Left lobe of liver (tissue), 2 donors: ENCODE measurements at places on chromosomes 2 and 18. TPM values are rescaled to one million over a fixed set of nuclear protein-coding genes. Genes with fewer than 3 reads are reported as not detected.
A peak's percentile ranks its signal among the peaks of the same experiment; 100 is the strongest.

DNA sequence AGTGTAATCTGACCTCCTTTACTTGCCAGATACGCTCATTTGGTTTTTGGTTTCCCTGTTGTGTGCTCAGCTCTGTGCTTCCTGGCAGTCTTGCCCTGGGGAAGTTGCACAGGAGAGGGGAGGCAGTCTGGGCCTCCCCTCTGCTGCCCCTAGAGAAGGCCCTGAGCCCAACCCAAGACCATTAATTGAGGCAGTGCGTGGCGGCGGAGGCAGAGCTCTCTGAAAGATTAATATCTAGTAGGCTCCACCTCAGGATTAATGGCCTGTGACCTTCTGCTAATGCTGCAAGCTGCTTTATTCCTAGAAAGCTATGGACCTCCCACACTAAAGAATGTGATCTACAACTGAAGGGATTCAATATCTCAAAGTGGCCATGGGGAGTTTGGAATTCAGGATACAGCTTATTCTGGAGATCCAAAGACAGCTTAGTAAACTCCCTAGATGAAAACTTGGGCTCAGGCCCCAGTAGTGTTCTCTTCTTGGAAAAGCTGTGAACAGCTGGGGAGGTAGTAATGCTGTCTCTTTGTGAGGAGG is 41.4 kb upstream of the MAPRE2 start:
- DNase-seq = no peak

DNA sequence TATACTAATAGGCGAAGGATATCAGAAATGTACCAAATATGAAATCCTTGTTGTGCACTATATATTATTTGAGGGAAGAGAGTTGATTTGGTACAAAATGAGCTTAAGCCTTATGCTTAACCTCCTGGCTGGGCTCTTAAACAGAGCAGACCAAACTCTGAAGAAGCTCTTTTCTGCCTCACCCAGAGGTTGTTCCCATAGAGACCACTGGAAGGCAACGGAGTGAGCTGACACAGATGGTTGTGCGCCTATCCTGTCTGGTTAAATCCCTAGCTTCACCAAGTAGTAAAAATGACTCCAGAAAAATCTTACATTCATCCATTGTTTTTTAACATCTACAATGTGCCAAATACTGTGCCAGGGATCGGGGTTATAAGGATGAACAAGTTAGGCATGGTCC is 55.9 kb upstream of the NOL4 start:
- no peak for DNase-seq

DNA sequence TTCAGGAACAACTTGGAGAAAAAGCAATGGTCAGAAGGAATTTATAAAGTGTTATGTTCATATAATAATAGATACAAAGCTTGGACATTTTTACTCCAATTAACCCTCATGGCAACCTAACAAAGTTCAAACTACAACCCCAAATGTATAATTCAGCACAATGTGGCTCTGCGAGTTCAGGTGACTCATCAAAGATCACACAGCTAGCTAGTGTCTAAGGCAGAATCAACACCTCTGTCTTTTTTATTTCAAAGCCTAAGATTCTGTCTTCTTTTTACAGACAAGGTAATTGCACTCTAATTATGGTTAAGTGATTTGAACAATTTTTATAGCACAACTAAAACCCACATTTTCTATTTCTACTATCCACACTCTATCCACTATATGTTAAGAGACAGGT is 90.5 kb downstream of the CHST9 start:
- no peak for DNase-seq

DNA sequence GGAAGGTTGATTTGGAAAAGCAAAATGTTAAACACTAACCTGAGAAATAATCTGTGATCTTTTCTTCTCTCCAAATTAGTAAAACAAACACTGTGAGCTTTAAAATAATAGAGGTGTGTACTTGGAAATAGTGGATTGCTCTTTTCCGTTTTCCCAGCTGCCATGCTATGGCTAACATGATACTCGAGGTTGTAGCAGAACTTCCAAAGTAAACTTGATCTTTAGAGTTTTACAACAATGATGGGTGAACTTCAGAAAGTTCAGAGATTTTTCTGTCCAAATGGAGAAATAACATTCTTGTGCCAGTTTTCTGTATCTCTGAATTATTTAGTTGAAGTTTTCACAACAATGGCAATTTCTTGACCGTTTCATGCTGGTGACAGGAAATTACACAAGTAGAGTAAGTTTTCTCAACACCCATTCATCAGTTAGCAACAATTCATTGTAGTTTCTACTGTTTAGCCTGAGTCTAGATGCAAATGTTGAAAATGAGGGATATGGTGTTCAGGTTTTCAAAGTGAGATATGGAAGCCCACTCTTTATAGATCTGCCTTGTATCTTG is 135.3 kb upstream of the CTAGE1 start:
- DNase-seq = no peak

- peak; percentile 31 for DNase-seq
Observed at GRCh38 chr2:29215739-29216608, 100.8 kb downstream of the CLIP4 start.

- DNase-seq = no peak
Observed at GRCh38 chr18:9365406-9365805, 30.8 kb downstream of the TWSG1 start.

GRCh38 chr2:226994775-226995174 is 158.9 kb downstream of the RHBDD1 start:
- DNase-seq = no peak

GRCh38 chr2:240368781-240369331 is 66.6 kb upstream of the GPC1 start:
- DNase-seq = peak; percentile 96

GRCh38 chr2:10497797-10498251 is 49.7 kb upstream of the ODC1 start:
- no peak for DNase-seq

- DNase-seq = no peak
Observed at GRCh38 chr18:26021061-26021754, 69.2 kb downstream of the SS18 start.

DNA sequence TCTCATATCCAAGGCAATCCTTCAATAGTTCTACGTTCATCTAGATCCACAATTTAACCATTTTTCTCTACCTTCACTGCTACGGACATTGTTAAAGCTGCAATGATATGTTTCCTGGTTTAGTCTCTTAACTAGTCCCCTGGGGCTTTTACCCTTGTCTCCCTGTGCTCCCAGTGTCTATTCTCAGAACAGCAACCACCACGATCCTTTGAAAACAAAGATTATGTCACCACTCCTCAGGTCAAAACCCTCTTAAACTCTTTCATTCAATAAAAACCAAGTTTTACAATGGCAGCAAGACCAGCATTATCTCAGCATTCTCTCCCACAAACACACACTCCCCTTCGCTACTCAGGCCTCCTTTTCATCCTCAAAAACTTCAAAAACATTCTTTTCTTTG is 298.2 kb upstream of the CHST9 start:
- no peak for DNase-seq

GRCh38 chr2:45145073-45145899 is 136.0 kb upstream of the SIX2 start:
- no peak for DNase-seq

DNA sequence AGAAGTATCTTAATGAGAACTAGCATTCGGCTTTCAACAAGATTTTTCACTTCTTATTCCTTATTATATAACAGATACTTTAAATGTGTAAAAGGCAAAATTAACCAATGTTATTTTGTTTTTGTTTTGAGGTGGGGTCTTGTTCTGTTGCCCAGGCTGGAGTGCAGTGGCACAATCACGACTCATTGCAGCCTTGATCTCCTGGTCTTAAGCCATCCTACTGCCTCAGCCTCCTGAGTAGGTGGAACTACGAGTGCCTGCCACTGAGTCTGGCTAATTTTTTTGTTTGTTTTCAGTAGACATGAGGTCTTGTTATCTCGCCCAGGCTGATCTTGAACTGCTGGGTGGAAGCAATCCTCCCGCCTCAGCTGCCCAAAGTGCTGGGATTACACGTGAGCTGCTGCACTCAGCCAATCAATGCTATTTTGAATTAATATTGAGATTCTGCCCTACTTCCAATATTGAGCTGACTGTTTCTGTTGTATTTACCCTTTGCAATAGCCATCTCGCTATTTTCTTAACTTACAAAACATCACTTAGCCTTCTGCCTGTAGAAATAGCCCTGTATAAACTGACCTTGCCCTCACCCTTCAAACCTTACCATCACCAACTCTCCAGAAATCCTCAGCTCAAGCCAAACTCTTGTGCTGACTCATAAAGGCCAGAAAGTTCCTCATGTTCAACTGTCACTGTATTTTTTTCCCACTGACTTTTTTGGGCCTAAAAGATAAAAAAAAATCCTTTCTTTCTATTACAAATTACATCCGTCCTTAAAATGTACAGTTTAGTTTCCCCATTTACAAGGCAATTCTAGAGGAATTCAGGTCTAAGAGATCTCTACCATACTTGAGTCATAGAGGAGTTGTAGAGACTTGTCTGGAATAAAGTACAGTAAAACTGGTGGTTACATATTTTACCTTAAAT is 94.3 kb downstream of the OLA1 start:
- no peak for DNase-seq

- no peak for DNase-seq
Observed at GRCh38 chr2:187698374-187699110, 144.3 kb upstream of the TFPI start.

- peak; percentile 74 for DNase-seq
Observed at GRCh38 chr2:203551778-203552177, 16.7 kb upstream of the RAPH1 start.

DNA sequence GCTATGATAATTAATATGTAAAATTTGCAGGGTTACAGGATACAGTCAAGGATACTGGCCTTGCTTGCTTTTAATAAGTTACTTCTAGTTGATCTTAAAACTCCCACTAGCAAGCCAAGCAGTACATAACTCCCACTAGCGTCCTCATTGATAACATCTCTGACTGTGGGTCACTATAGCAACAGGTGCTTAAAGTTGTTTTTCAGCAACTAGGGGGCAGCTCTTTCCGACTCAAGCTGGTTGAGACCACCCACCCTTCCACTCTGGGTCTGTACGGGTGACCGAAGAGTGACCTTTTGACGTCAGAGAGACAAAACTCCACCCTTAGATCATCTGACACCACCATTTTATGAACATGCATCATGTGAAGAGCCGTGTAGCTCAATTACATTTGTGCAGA is 208.6 kb downstream of the MYO1B start:
- no peak for DNase-seq

GRCh38 chr2:202208526-202208925 is 29.9 kb downstream of the SUMO1 start:
- no peak for DNase-seq

DNA sequence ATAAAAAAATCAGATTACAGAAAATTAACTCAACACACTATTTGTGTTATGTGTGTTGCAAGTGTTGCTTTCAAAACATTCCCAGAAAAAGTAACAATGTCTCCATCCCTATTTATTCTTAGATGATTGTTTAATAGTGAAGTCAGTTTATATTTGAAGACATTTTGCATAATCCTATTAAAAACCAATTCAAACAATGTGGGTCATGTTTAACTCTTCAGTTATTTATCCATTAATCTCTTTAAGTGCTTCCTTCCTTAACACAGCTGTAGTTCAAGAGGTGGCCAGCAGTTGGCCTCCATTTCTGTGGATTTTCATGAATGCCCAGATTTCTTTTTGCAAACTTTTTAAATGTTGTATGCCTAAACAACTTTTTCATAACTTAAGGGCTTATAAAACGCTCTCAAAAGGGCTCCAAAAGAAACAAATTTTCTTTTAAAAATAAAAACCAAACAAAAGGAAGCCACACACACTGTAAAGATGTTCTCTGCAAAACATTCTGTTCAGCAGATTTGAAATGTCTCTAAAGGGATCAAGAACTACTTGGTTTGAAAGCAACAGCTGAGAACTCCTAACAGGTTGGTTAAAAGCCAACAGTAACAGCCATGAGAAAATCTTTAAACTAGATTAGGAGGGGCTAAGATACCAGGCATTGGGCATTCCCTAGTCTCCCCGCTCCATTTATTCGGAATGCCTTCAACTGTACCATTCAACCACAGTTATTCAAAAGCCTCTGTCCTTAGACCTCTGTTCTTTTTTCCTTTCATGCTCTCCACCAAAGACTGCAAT is 71.5 kb downstream of the THADA start:
- no peak for DNase-seq

- no peak for DNase-seq
Observed at GRCh38 chr2:97663626-97663961, 250 bp downstream of the ACTR1B start.

GRCh38 chr2:181317511-181317910 is 139.7 kb upstream of the ITGA4 start:
- DNase-seq = no peak

DNA sequence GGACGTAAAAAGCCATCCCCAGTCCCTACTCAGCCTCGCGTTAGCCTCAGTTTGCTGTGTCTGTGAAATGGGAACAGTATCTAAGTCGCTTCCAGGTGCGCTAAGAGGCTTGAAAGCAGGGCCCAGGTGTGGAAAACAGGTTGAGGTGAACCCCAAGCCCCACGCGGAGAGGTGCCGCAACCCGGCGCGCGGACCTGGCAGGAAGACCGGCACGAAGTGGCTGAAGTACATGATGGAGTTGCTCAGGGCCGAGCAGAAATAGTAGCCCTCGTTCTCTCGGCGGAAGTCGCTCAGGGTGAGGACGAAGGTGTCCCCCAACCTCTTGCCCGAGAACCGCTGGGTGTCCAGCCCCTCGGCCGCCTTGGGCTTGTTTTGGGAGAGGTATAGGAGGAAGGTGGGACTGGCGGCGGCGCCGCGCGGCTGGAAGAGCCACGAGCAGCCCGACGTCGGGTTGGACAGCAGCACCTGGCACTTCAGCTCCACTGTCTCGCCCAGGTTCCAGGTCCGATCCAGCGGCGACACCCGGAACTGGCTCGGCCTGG is 508 bp downstream of the CD8A start:
- DNase-seq = no peak

GRCh38 chr18:58400331-58400870 is 228.5 kb downstream of the ALPK2 start:
- no peak for DNase-seq

DNA sequence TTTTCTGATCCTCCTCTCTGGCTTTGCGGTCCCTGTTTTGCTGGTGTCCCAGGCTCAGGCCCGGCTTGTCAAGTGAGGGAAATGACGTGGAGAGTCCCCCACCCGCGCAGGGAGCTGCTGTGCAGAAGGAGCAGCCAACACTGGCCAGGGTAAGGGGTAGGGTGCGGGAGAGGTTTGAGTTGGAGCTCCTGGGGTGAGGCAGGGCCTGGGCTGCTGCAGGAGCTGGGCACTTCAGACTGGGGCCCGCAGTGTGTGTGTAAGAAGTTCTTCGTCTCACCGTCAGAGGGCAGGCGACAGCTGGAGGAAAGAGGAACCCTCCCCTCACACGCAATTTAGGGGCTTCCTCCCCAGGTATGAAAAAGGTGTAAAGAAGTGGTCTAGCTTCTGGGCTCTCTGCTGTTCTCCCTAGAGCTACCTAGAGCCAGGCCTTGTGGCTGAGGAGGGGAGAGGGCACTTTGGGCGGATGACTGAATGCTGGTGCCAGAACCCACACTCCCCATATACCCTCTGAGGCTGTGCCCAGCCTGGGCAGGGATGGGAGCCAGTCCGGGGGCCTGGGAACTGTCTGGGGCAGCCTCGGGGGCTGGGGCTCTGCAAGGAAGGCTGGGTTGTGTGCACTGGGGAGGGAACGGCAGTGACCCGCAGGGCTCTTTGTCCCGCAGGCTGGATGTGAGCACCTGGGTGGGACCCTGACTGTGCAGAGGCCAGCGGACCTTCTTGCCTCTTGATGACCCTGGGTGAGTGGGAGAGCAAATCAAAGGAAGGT is 11.8 kb downstream of the CELF4 start:
- no peak for DNase-seq

Gene HOXD9
- total RNA-seq = not detected

Gene CFAP210
- not detected for total RNA-seq

Gene RBKS
- total RNA-seq = 13.3 TPM

Gene IL1RL1
- 2.6 TPM for total RNA-seq

Gene COQ10B
- 11.4 TPM for total RNA-seq
